ENCODE measurements at places on chromosomes 13 and 19.

DNA sequence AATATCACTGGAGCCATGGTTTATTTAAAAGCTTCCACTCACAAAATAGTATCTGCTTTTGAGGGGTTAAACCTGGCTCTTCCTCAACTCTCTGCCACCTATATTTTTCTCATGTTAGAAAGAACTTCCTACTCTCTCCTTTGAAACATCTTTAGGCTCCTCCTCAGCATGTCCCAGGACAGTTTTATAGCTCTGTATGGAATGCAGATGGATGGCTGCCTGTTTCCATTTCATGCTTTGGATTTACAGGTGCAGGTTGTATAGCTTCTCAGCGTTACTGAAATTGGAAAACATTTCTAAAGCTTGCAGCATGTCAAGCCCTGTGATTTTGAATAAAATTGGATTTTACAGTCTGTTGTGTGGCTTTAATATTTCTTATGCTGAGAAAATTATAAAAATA is 314.0 kb downstream of the NDFIP2 start:
- no peak for DNase-seq

DNA sequence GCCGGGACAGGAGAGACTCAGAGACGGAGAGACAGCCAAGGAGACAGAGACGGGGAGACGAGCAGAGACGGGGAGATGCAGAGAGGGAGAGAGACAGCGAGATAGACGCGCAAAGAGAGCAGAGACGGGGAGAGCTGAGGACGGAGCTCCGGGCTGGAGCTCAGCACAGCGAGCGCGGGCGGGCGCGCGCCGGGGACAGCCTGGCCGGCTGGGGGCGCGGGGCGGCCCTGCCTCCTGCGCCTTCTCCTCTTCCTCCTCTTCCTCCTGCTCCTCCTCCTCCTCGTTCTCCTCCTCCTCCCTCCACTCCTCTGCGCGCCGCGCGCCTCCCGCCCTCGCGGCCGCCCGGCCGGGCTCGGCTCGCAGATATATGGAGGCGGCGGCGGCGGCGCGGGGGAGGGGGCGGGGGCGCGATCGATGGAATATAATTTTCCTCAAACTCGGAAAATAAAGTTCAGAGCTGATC is at the start of gene ERFL:
TSS of gene ERFL (minus strand) at position 229 of the 463 bp plus-strand sequence. CDS start 15,530 bp downstream, outside the sequence.
- no peak for DNase-seq

- DNase-seq: peak; percentile 88
Measured at GRCh38 chr19:33064792-33065550, at the start of gene RHPN2. Gene RHPN2 (minus strand): TSS chr19:33064888. CDS start chr19:33064852, 36 bp downstream.

DNA sequence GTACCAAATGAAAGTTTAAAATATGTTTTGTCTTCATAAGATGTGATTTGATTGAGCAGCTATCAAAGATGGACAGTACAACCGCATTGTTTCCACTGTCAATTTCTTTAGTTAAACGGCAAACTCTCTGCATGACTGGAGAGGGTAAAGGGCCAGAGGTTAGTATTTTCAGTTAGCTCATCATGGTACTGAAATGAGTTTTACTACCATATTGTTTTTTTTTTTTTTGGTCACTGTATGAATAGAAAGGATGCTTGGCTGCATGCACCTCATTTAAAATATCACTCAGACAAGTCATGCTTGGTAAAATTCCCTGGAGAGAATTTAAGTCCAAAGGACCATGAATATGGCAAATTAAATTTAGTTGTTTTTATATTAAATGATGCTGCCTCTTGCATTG is 942.1 kb upstream of the SPRY2 start:
- DNase-seq: no peak

GRCh38 chr13:84446972-84447639 is 564.8 kb upstream of the SLITRK1 start:
- no peak for DNase-seq

DNA sequence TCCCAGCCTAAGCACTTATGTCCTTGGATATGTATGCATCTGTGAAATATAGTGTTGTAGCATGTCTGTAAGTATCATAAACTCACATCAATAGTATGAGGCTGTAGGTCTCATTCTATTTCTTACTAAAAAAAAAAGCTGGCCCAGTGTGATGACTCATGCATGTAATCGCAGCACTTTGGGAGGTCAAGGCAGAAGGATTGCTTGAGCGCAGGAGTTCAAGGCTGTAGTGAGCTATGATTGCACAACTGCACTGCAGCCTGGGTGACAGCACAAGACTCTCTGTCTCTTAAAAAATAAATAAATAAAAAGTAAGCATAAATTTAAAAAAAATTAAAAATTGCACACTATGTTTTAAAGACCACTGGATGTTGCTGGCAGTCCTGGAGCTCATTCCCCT is 79.1 kb upstream of the SPATA13 start:
- no peak for DNase-seq

- peak; percentile 45 for DNase-seq
Measured at GRCh38 chr19:2337329-2337707, 8.8 kb downstream of the SPPL2B start.

DNA sequence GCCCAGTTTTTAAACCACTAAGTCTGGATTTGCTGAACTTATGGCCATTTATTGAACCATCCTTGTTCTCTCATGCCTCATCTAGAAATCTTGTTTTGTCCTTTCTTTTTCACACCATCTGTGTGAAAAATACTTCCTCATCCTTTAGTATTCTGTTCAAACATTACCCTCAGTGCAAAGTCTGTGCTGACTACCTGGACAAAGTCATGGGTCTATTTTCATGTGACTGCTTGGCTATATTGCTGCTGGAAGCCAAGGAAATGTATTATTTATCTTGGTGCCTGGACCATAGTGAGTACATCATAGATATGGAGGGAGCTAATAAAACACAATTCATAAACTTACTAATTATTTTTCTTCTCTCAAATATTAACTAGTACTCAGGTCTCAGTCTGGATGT is 312.5 kb downstream of the OXGR1 start:
- peak; percentile 89 for DNase-seq

DNA sequence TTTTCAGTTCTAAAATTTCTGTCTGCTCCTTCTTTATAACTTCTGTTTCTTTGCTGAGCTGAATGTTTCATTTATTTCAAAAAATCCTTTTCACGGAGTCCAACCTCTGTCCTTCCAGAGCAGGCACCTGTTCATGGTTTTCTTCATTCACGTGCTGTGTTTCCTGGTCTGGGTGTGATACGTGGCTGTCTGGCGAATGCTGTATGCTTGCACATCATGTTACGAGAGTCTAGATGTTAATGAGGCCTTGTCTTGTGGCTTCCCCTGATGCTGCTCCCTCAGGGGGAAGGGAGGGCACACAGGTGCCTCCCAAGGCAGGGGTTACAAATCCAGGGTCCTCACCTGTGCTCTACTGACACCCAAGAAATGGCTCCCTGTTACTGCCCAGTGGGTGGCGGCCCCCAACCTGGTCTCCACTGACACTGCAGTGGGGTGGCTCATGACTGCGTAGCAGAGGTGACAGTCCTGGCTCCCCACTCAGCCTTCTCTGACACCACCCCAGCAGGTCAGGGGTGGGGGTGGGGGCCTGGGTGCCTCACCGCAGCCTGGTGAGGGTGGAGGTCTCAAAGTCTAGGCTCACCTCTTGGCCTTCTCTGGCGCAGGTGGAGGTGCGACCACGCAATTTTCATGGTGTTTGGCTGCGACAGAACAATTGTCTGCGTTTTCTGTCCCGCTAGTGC is 20.1 kb upstream of the RAB20 start:
- DNase-seq: peak; percentile 60

DNA sequence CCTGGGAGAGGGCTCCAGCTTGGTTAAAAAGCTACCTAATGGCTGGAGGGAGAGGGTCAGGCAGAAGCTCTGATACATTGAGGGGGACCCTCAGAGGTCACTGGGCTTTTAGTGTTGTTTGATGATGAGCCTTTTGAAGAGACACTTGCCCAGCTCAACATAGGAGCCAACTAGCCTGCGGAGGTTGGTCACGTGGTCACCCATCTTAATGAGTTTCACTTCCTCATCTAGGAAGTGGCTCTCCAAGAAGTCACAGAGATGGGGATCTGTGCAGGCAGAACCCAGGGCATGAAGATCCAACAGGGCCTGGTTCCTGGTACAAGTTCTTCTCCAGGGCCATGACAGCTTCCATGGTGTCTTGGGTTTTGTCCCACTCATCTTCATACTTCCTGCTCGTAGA is 33.4 kb downstream of the IPO5 start:
- DNase-seq: no peak

GRCh38 chr13:107244241-107244640 is 676.3 kb upstream of the ARGLU1 start:
- DNase-seq: no peak

GRCh38 chr13:37656247-37656940 is 57.8 kb upstream of the POSTN start:
- DNase-seq: no peak

GRCh38 chr13:99813336-99814095 is 158.1 kb downstream of the ZIC5 start:
- no peak for DNase-seq

DNA sequence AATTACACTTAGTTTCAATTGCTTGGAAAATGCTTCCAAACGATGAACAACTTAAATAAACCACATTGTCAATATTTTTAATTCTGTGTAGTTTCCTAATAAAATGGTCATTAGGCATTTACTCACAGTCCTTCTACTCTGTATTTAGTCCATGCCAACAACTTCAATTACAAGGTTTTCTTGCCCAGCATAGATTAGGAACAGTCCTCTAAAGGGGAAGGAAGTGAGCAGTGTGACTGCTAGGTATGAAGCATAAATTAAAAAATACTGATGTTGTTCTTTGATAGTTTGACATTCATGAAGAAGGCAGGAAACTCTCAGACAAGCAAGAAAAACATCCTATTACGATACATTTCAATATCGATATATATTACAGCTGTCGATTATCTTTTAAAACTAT is 716.0 kb upstream of the PCDH9 start:
- DNase-seq: no peak

GRCh38 chr19:5091018-5091683 is 122.2 kb downstream of the KDM4B start:
- no peak for DNase-seq

- DNase-seq: no peak
Measured at GRCh38 chr19:14203177-14203576, 2.8 kb downstream of the ADGRL1 start.

- peak; percentile 86 for DNase-seq
Measured at GRCh38 chr13:98267080-98267912, 90.2 kb upstream of the RNF113B start.

- peak; percentile 99 for DNase-seq
Measured at GRCh38 chr19:56314381-56315076, at the start of gene ZSCAN5A. Gene ZSCAN5A (minus strand): TSS chr19:56314839. CDS start chr19:56225046, 89,793 bp downstream.

DNA sequence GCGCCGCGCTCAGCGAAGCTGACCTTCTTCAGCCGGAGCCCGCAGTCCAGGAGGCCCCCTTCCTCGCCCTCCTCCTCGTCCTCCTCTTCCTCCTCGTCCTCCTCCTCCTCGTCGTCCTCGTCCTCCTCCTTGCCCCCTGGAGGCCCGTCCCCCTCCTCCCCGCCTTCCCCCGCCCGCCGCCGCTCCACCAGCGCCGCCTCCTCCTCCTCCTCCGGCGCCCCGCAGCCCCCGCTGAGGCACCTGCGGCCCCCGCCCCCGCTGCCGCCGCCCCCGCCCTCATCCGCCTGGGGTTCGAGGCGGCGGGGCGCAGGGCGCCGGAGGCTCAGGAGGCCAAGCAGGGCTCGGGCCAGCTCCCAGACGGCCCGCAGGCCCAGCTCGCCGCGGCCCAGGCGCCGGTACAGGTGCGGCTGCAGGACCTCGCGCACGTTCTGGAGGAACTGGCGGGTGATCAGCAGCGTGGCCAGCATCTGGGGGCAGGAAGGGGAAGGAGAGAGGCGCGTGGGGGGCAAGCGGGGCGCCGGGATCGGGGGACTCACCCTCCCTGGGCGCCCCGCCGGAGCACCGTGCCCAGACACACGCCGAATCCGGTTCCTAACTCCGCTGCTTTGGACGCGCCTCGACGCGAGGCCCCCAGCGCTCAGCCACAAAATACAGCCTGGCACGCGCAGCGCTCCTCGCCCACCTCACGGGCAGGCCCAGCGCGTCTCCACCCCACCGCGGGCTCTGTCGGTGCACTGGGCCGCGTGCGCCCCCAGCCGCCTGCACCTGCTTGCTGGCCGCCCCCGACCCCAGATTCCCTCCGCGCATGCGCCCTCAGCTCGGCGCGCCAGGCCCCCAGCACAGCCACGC is 5.9 kb downstream of the ANO8 start:
- no peak for DNase-seq

DNA sequence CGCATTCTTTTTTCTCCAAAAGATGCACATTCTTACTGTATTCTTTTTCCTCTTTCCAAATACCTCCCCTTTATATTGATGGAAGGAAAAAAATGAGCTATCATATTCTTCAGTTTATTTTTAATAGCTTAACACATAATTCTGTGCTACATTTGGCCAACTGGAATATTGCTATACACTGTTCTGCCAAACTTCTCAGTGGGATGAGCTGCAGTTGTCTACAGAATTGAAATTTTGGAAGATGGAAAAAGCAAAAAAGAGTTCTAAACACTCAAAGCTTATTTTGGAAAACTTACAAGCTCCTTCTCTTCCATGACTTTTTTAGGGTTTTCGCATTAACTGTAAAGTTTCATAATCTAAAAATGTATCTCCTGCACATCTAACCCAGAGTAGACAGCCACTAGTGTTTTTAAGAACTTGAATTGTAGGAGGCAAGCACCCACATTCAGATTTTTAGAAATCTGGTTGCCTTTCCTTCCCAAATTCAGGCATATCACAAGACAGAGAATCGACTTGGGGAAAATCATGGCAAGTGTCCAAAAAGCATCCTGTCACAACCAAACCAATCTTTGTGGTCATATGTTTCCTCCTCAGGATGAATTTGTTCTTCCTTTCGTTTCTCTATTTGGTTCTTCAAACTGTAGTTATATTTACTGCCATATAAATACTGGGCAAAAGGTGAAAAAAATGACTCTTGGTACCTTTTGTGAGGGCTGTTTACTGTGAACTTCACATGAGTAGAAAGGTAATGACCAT is 111.4 kb upstream of the FRY start:
- no peak for DNase-seq

- DNase-seq: peak; percentile 22
Measured at GRCh38 chr13:25037057-25037813, 58.7 kb upstream of the PABPC3 start.

- no peak for DNase-seq
Measured at GRCh38 chr13:109642358-109642757, 144.0 kb downstream of the IRS2 start.

- DNase-seq: peak; percentile 92
Measured at GRCh38 chr13:33678906-33679657, 138.9 kb upstream of the RFC3 start.

DNA sequence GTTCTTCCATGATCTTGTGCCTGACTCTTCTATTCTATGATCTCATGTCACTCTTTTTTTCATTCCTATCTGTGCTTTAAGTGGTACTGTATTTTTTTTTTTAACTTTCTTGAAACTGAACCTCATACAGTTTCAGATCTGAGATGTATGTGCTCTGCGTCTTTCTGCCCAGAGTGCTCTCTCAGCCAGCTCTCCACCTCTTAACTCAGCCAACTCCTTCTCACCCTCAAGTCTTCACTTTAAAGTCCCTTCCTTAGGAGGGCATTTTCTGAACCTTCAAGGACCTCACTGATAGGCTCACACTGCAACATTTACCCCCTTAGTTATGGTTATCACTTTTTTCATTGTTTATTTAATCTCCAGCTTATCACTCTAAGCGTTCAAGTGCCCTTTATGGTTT is 158.7 kb downstream of the IRS2 start:
- no peak for DNase-seq

- DNase-seq: no peak
Measured at GRCh38 chr13:80011448-80012212, 329.3 kb downstream of the SPRY2 start.

Data from large intestine (tissue), 12 donors.